PC-3 (cell line): ENCODE measurements at places on chromosomes 2 and 18.

GRCh38 chr2:240400371-240401161 is 34.9 kb upstream of the GPC1 start:
- no peak for DNase-seq
- no peaks in the 10 kb centered on the region for H3K36me3 ChIP-seq
- H3K4me3 ChIP-seq, result no peak overlapping the region
- no peaks in the 10 kb centered on the region for H3K4me1 ChIP-seq
- H3K27me3 ChIP-seq, result no peaks in the 10 kb centered on the region

DNA sequence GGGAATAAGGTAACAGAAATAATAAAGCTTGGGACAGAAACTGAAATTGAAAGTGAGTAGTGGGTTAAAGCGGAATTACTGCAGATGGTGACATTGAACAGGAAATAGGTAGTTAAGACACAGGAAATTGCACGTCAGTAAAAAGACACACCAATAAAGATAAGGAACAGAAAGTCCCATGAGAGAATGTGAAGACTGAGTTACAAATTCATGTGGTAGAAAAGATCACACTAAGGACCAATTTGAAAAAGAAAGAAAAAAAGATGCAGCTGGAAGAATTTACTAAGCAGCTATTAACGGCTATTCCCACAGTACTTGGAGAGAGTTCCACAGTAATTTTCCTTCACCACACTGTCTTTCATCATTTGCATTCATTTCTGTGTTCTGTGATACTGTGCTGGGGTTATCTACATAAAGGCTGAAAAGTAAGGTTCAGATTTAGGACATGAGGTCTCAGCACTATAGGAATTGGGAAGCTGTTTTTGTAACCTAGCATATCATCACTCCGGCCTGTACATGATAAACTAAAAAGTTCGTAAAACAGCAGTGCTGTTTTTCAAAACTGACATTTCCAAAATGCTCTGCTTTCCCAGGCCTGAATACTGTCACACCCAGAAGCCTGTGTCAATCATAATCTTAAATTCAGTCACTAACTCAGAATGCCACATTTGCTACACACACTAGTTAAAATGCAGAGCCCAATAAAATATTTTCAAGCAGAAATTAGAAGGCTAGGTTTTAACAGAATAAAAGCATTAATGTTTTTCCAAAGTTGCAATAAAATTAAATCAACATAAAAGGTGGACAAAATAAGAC is 42.9 kb downstream of the SRBD1 start:
- H3K27ac ChIP-seq, result 0 out of 2 replicates have a peak overlapping the region, but pooled peaks have one; percentile 1
- no peaks in the 10 kb centered on the region for H3K27me3 ChIP-seq
- peaks cover 18% of the 10 kb centered on the region; the same call in 1 of the 2 replicates for H3K4me1 ChIP-seq
- peaks cover 15% of the 10 kb centered on the region for H3K36me3 ChIP-seq
- H3K4me3 ChIP-seq, result no peak overlapping the region

DNA sequence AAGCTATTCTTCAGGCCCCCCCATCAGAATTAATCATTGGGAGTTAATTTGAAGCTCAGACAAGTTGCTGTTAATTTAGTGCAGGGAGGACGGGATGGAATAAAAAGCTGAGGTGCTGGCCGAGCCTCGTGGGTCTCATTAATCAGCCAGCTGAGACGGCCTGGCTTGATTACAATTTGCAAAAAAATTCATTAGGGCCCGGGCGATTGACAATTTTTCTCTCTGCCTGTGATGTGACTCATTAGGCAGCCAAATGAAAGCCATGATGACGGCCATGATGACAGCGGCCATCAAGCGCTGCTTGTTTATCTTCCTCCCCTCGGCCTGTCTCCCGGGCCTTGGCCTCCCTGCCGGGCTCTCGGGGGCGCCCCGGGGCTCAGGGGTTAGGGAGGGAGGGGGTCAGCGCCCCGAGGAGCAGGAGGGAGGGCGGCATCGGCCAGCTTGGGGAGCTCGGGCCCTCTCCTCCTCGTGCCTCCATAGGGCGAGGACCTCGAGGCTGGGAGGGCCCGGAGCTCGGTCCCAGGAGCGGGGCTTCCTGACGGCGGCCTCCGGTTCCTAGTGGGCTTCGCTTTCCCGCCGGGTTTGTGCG is 5.2 kb downstream of the GBX2 start:
- DNase-seq, result no peak
- H3K4me3 ChIP-seq, result no peak overlapping the region
- no peaks in the 10 kb centered on the region for H3K36me3 ChIP-seq

- H3K27ac ChIP-seq, result no peak overlapping the region
- peaks cover 8% of the 10 kb centered on the region for H3K4me1 ChIP-seq
- no peak overlapping the region for H3K4me3 ChIP-seq
- DNase-seq, result no peak
- no peaks in the 10 kb centered on the region for H3K27me3 ChIP-seq
Measured at GRCh38 chr2:197013098-197013497, 86.6 kb upstream of the PGAP1 start.

GRCh38 chr2:99787769-99788382 is 298.1 kb upstream of the REV1 start:
- no peaks in the 10 kb centered on the region for H3K36me3 ChIP-seq
- no peak overlapping the region for H3K27ac ChIP-seq
- no peak for DNase-seq
- no peaks in the 10 kb centered on the region for H3K27me3 ChIP-seq
- H3K4me1 ChIP-seq, result no peaks in the 10 kb centered on the region

- H3K27ac ChIP-seq, result no peak overlapping the region
- H3K27me3 ChIP-seq, result peaks cover 57% of the 10 kb centered on the region
- H3K4me3 ChIP-seq, result no peak overlapping the region
- DNase-seq, result no peak
- H3K36me3 ChIP-seq, result no peaks in the 10 kb centered on the region
- no peaks in the 10 kb centered on the region for H3K4me1 ChIP-seq
Measured at GRCh38 chr2:177117755-177118154, 94.8 kb upstream of the HNRNPA3 start.

DNA sequence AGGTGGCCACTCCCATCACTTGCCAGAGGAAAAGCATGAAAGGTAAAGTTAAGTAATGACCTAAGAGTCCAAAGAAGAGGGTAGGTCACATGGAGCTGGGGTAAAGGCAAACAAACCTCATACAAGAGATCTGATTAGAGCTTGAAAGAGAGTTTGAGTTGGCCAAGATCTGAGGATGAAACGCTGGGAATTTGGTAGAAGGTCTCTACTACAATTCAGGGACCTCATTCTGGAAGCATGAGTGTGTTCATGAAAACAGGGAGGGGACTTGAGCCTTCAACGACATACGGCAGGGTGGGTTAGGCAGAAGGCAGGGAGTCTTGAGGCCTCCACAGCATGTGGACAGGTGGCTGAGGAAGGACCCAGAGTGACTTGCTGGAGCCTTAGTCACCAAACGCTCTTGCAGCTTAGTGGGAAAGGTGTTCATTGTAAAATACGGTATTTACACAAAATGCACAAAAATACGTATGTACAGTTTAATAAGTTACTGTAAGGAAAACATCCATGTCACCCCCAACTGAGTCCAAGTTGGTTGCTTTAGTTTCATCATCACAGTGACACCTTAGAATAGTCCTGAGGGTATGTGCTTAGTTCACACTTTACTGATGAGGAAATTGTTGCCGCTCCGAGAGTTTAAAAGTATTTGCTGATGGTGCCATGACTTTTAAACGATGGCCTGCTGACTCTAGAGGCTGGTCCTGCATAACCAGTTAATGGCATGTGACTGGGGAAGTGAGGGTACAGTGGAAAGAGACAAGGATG is 5.0 kb upstream of the FARP2 start:
- no peak overlapping the region for H3K4me3 ChIP-seq
- peaks cover 8% of the 10 kb centered on the region for H3K4me1 ChIP-seq
- H3K36me3 ChIP-seq, result peaks cover 65% of the 10 kb centered on the region

DNA sequence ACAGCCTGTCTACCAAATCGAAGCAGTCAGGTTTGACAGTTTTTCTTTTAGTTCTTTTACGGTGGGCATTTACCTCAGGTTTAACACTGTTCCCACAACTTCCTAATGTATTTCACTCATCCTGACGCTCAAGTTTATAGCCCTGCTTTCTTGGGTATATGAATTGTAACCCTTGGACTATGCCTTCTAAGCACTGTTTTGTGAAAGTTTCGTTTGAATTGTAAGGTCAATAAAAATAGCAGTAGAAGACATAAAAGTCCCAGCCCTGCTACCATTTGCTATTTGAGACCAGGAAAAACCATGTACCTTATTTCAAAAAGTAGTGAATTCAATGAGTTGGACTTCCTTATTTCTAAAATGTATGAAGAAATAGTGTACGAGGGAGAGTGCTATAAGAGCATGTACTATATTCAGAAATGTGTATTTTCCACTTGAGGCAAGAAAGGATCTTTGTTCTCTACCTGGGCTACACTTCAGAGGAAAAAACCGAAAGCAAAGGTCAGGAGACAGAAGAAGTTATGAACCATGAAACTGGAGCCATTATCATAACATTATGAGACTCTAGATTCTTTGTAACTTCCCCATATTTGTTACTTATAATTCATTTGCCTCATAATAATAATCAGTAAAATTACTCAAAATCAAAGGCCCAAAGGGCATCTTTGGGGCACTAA is 1.9 kb upstream of the ZC3H15 start:
- H3K27ac ChIP-seq, result no peak overlapping the region
- peak overlapping the region; percentile 90 for H3K4me3 ChIP-seq
- H3K4me1 ChIP-seq, result peaks cover 22% of the 10 kb centered on the region
- H3K27me3 ChIP-seq, result no peaks in the 10 kb centered on the region
- DNase-seq, result no peak

DNA sequence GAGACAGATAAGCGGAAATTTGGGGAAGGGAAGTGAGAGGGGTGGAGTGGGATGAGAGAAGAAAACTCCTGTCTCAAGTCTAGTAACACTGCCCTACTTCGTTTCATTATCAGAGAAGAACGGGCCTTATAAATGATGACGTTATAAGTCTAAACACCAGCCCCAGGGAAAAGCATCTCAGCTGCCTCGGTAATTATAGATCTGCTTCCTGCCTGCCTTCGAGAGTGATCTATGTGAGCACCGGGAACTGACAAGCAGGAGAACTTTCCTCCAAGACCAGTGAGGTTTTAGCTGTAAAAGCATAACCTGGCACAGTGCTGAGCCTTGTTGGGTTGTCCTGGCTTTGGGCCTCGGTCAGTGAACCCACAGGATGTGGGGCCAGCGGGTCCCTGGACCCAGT is 227.9 kb upstream of the SIX2 start:
- DNase-seq, result no peak
- H3K27ac ChIP-seq, result peak overlapping the region; percentile 95
- H3K36me3 ChIP-seq, result no peaks in the 10 kb centered on the region
- peaks cover 46% of the 10 kb centered on the region for H3K4me1 ChIP-seq
- no peak overlapping the region for H3K4me3 ChIP-seq

DNA sequence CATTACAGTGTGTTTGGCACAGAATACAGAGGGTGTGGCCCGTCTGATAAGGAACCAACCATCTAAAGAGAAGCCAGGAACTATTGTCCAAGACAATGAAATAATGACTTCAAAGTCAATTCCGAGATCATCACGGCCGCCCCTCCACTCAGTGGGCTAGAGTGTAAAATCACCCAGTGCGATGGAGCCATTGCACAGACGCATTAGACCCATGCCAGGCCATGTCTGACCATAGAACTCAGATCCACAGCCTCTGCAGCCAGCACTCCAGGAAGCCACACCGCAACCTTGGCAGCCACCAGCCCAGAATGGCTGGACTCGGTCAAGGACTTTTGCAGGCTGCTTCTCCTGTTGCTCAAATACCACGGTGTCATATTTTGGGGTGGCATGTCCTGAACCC is 835.7 kb downstream of the DCDC2C start:
- H3K36me3 ChIP-seq, result no peaks in the 10 kb centered on the region
- H3K4me1 ChIP-seq, result no peaks in the 10 kb centered on the region
- H3K27me3 ChIP-seq, result no peaks in the 10 kb centered on the region
- no peak overlapping the region for H3K27ac ChIP-seq
- H3K4me3 ChIP-seq, result no peak overlapping the region
- no peak for DNase-seq

- no peaks in the 10 kb centered on the region for H3K27me3 ChIP-seq
- H3K4me3 ChIP-seq, result no peak overlapping the region
- no peaks in the 10 kb centered on the region for H3K4me1 ChIP-seq
Measured at GRCh38 chr18:74512321-74513053, 16.3 kb downstream of the CNDP2 start.

DNA sequence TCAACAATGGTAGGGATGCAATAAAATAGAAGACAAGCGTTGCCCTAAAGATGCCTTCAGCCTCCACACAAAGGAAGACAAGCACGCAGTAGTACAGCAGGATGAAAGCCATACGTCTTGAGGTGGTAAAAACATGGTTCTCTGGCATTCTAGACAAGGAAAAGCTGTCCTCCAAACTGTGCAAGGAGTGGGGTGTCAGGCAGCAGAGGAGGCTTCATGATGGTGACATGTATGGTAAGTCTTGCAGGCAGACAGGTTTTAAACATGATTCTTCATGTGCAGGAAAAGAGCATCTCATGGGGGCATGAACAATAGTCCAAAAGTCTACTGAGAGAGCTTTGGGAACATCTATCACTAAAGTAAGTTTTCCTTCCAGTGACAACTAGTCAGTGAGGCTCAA is 241.8 kb downstream of the STK39 start:
- no peak overlapping the region for H3K27ac ChIP-seq
- no peak overlapping the region for H3K4me3 ChIP-seq
- no peaks in the 10 kb centered on the region for H3K27me3 ChIP-seq
- peaks cover 5% of the 10 kb centered on the region for H3K36me3 ChIP-seq
- no peaks in the 10 kb centered on the region for H3K4me1 ChIP-seq

DNA sequence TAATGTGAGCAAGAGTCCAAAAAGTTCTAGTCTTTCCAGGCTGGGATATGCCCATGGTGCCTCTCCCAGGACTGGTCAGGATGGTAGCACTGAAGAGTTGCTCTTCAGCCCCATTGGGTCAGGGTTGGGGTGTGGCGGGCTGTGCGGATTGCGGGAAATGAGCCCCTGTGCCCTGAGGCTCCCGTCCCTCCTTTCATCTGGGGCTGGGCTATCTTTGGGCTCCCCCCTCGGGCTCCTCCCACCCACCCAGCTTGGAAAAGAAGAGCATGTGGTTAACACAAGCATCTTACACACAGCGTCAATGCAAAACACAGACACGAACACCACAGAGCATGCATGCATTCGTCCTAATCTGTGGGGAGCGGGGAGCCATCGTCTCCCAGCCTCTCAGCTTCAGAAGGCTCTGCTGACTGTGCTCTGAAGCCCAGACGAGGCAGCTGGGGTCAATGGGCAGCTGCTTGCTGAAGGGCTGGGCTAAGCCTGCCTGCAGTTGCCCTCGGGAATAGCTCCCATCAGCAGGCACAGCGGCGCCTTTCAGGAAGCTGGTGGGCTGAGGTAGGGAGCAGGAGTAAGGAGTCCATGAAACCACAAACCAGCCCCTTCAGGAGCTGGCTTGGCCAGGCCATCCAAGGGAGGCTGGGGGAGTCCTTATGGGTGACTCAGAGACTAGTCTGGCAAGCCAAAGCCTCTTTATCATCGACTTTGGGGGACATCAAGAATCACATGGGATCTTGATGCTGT is 112.9 kb downstream of the CLIP4 start:
- H3K4me3 ChIP-seq, result no peak overlapping the region
- H3K27ac ChIP-seq, result no peak overlapping the region
- H3K27me3 ChIP-seq, result no peaks in the 10 kb centered on the region
- no peak for DNase-seq
- no peaks in the 10 kb centered on the region for H3K36me3 ChIP-seq

DNA sequence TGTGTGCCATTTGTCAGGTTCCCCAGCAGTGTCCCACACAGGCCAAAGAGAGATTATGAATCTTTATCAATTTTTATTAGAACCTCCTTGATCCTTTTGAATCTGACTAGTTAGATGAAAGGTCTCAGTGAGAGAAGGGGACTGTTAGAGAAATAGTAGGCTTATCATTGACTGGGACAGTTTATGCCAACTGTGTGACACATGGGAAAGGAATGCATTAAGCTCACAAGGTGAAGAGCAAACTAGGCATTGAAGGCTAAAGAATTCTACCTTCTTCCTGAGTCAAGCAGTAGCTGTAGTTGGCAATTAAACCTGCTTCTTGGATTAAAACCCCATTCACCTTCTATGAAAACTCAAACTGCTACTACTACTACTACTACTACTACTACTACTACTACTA is 389.6 kb upstream of the CDH19 start:
- no peak overlapping the region for H3K27ac ChIP-seq
- no peaks in the 10 kb centered on the region for H3K36me3 ChIP-seq
- DNase-seq, result peak; percentile 87
- no peak overlapping the region for H3K4me3 ChIP-seq
